ENCODE measurements at places on chromosomes 16 and 17. TPM values are rescaled to one million over a fixed set of nuclear protein-coding genes. Genes with fewer than 3 reads are reported as not detected.

Gene HCFC1R1
- 10.4 TPM for total RNA-seq

Gene BAIAP3
- 0.38 TPM for total RNA-seq

Gene COA3
- 70.4 TPM for total RNA-seq

Gene TP53TG3B
- not detected for total RNA-seq

Gene GAST
- not detected for total RNA-seq

Gene ACAP1
- 0.56 TPM for total RNA-seq

Gene C16orf95
- total RNA-seq = 4.8 TPM

Gene SLC38A8
- total RNA-seq = not detected

Gene PLEKHH3
- total RNA-seq = 11.6 TPM

Gene LITAFD
- total RNA-seq = not detected

Gene NEUROD2
- total RNA-seq = not detected
